Thoracic aorta endothelial cell (primary cell): ENCODE measurements at places on chromosomes 13 and 19. TPM values are rescaled to one million over a fixed set of nuclear protein-coding genes. Genes with fewer than 3 reads are reported as not detected.

Gene KCNJ14
- 0.57 and 0.66 TPM in 2 replicates for total RNA-seq

Gene ZNF69
- 1.4 and 6.8 TPM in 2 replicates for total RNA-seq

Gene LRRC4B
- under 0.01 and 0.07 TPM in 2 replicates for total RNA-seq

Gene SLC8A2
- total RNA-seq, result not detected in 2 replicates

Gene EVI5L
- total RNA-seq, result 9.6 and 13.8 TPM in 2 replicates

Gene PGLYRP1
- total RNA-seq, result not detected in 2 replicates

Gene CYP2F1
- total RNA-seq, result not detected in 2 replicates

Gene LRRC25
- not detected in 2 replicates for total RNA-seq

Gene HIF3A
- 2.1 and 9.0 TPM in 2 replicates for total RNA-seq

Gene TMEM221
- not detected in 2 replicates for total RNA-seq

Gene ENOX1
- total RNA-seq, result 2.8 and 11.0 TPM in 2 replicates

Gene CGB3
- not detected in 2 replicates for total RNA-seq
